Mesenchymal stem cell (in vitro differentiated cells and primary cell): ENCODE measurements at places on chromosomes 2 and 18.

GRCh38 chr18:79630281-79631095 lies 49.1 kb upstream of the CTDP1 start:
- no peak overlapping the region for H3K4me3 ChIP-seq
- H3K4me1 ChIP-seq, result peaks cover 4% of the 10 kb centered on the region
- no peak overlapping the region for H3K27ac ChIP-seq
- peaks cover 39% of the 10 kb centered on the region for H3K27me3 ChIP-seq
- no peaks in the 10 kb centered on the region for H3K36me3 ChIP-seq
- no peak for DNase-seq

DNA sequence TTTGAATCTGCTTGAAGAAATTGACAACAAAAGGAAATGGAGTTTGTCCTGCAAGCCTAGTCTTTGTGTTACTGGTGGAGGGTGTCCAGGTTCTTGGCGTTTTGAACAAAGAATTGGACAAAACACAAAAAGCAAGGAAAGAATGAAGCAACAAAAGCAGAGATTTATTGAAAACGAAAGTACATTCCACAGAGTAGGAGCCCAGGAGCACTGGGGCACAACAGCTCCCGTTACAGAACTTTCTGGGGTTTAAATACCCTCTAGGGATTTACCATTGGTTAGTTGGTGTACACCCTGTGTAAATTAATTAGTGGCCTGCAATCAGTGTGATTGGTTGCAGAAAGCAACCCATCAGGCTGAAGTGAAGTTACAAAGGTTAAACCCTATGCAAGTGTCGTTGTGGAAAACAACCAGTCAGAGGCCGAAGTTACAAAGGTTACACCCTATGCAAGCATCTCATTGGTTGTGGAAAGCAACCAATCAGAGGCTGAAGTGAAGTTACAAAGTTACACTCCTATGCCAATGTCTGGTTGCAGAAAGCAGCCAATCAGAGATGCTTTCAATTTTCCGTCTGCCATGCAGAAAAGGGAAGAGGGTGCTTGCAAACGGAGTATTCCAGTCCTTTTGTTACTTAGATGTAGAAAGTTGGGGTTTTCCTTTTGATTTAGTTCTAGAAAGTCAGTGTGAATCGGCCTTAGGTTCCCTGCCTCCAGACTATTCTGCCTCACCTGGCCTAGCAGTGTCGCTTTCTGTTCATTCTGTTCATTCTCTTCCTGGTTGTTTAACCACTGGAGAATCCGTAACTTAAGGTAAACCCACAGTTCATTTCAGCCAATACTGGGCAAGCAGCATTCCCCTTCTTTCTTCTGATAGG lies 47.6 kb upstream of the PTH2R start:
- no peaks in the 10 kb centered on the region for H3K27me3 ChIP-seq
- H3K4me3 ChIP-seq, result no peak overlapping the region
- H3K27ac ChIP-seq, result no peak overlapping the region
- H3K36me3 ChIP-seq, result peaks cover 23% of the 10 kb centered on the region
- peaks cover 2% of the 10 kb centered on the region for H3K4me1 ChIP-seq

- no peak overlapping the region for H3K27ac ChIP-seq
- peaks cover 6% of the 10 kb centered on the region for H3K36me3 ChIP-seq
- no peaks in the 10 kb centered on the region for H3K27me3 ChIP-seq
- peaks cover 2% of the 10 kb centered on the region for H3K4me1 ChIP-seq
Measured at GRCh38 chr2:164697688-164698461, 76.6 kb upstream of the GRB14 start.

- peaks cover 12% of the 10 kb centered on the region for H3K4me1 ChIP-seq
- H3K27me3 ChIP-seq, result peaks cover 41% of the 10 kb centered on the region
- H3K36me3 ChIP-seq, result no peaks in the 10 kb centered on the region
- H3K27ac ChIP-seq, result no peak overlapping the region
- H3K4me3 ChIP-seq, result no peak overlapping the region
Measured at GRCh38 chr2:241842620-241843211, 16.0 kb downstream of the PDCD1 start.

DNA sequence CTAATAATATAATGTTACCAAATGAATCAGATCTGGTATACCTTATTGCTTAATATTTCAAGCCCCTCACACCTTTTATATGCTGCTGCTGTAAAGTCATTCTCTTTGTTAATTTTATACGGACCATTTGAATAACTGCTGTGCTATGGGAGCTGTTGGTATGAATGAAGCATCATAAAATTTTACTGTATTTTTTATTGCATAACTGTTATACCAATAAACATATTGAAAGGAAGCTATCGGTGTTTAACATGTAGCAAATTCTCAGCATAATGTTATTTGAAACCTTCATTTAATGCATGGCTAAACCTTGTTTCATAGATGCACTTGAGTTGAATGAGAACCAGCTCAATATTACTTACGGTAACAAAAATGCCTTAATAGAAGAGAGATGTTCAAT lies 1040.3 kb downstream of the SOCS6 start:
- no peak overlapping the region for H3K4me3 ChIP-seq
- H3K36me3 ChIP-seq, result no peaks in the 10 kb centered on the region
- H3K4me1 ChIP-seq, result no peaks in the 10 kb centered on the region
- DNase-seq, result no peak
- no peak overlapping the region for H3K27ac ChIP-seq

GRCh38 chr18:8603663-8604520 lies 5.3 kb upstream of the RAB12 start:
- H3K4me3 ChIP-seq, result no peak overlapping the region
- DNase-seq, result no peak
- H3K36me3 ChIP-seq, result no peaks in the 10 kb centered on the region
- no peak overlapping the region for H3K27ac ChIP-seq

DNA sequence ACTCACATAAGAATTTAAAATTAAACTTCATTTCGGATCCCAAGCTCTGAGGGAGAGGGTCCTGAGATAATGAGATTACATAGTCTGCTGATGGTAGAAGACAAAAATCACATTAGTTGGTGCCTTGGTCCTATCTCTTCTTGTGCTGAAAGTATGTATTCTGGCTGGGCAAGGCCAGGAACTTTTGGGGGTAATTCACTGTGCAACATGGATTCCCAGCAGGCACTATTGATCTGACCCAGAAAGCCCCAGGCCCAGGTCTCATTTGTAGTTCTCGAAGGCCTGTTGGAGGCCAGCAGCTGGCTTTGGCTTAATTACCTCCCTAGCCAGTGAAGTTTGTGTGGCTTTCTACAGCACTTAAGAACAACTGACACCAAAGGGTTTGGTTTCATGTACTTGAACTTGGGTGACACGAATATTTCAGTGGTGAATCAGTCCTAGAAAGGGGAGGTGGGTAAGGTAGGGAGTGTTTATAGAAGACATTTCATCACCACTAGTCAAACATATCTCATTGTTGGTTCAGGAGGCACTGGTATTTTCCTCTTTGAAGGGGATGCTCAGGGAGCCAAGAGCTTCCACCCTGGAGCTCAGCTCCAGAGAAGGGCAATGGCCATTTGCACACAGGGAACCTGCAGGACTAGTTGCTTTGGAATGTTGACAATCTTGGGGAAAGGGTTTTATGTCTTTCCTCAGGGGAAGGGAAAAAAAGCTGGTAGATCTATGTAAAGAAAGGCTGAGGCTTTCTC lies 217.8 kb downstream of the OSR1 start:
- no peaks in the 10 kb centered on the region for H3K36me3 ChIP-seq
- no peak overlapping the region for H3K4me3 ChIP-seq
- peak overlapping the region; percentile 76 for H3K27ac ChIP-seq
- H3K27me3 ChIP-seq, result no peaks in the 10 kb centered on the region
- peak; percentile 90 for DNase-seq

GRCh38 chr18:2569338-2570207 lies 1.7 kb downstream of the METTL4 start:
- H3K36me3 ChIP-seq, result peaks cover 4% of the 10 kb centered on the region
- no peak for DNase-seq
- H3K4me1 ChIP-seq, result peaks cover 4% of the 10 kb centered on the region
- H3K4me3 ChIP-seq, result peak overlapping the region; percentile 99

DNA sequence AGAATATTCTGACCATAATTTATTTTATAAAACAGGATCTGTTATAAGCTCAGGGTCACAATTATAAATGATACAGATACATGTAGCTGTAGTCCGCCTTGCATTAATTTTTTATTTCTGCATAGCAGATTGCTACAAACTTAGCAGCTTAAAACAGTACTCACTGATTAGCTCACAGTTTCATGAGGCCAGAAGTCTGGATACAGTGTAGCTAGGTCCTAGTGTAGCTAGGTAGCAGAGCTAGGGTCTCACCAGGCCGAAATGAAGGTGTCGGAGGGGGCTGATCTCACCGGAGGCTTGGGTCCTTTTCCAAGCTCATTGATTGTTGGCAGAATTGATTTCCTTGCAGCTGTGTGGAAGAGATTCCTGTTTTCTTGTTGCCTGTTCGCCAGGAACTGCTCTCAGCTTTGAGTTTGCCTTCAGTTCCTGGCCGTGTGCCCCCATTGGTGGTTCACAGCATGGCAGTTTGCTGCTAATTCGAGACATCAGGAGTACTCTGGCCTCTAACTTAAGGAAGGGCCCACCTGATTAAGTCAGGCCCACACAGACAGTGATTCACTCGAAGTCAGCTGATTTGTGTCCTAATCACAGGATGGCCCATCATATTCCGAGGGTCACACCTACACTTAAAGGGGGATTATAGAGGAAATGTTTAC lies 18.4 kb downstream of the NAPG start:
- H3K4me1 ChIP-seq, result no peaks in the 10 kb centered on the region
- H3K36me3 ChIP-seq, result peaks cover 96% of the 10 kb centered on the region
- H3K27me3 ChIP-seq, result no peaks in the 10 kb centered on the region

DNA sequence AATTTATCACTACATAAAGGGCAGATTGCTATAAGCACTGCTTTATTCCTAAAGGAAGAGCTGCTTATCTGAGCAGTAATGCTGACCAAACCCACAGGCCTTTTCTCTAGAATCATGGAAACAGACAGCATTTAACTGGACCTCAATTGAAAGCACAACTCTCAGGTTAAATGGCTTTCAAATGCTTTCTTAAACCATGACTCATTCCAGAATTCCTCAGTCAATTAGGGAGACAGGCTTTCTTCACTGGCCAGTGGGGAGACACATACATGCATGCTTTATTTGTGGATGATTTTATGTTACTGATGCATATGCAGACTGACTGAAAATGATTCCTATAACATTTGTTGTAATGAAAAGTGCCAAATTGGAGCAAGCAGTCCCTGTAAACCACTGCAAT lies 114.6 kb downstream of the ACVR1 start:
- H3K27me3 ChIP-seq, result no peaks in the 10 kb centered on the region
- peak; percentile 36 for DNase-seq
- no peaks in the 10 kb centered on the region for H3K4me1 ChIP-seq
- peak overlapping the region; percentile 36 for H3K4me3 ChIP-seq
- H3K27ac ChIP-seq, result no peak overlapping the region
- H3K36me3 ChIP-seq, result peaks cover 97% of the 10 kb centered on the region

GRCh38 chr2:141529659-141530058 lies 601.2 kb downstream of the LRP1B start:
- no peak overlapping the region for H3K4me3 ChIP-seq
- no peaks in the 10 kb centered on the region for H3K4me1 ChIP-seq
- DNase-seq, result peak; percentile 22
- no peaks in the 10 kb centered on the region for H3K36me3 ChIP-seq

DNA sequence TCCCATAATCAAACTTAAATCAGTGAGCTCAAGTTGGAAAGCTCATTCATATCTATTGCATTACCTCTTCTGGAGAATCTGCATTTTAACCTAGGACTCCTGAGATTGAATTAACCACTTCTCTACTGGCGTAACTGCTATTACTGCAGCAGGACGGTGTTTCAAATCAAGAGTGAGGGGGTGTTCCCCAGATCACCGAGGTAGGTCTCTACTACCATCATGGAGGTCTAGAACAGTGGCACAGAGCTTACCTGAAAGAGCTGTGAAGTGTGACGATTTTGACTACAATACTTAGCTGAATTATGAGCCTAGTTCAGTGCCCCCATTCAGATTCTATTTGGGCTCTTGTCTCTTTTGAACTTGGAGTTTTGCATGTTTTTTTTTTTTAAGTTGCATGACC lies 119.5 kb downstream of the POLE4 start:
- no peak for DNase-seq
- H3K27ac ChIP-seq, result no peak overlapping the region
- H3K4me1 ChIP-seq, result peaks cover 3% of the 10 kb centered on the region
- H3K4me3 ChIP-seq, result no peak overlapping the region
- H3K36me3 ChIP-seq, result no peaks in the 10 kb centered on the region
- no peaks in the 10 kb centered on the region for H3K27me3 ChIP-seq
